ENCODE measurements at places on chromosomes 7 and 10.

- no peak for DNase-seq
Measured at GRCh38 chr10:43278216-43278615, 11.4 kb upstream of the RASGEF1A start.

- DNase-seq: no peak
Measured at GRCh38 chr10:131923038-131923756, 22.4 kb downstream of the PPP2R2D start.

GRCh38 chr7:93150200-93150835 lies 2.1 kb upstream of the SAMD9L start:
- DNase-seq: no peak

DNA sequence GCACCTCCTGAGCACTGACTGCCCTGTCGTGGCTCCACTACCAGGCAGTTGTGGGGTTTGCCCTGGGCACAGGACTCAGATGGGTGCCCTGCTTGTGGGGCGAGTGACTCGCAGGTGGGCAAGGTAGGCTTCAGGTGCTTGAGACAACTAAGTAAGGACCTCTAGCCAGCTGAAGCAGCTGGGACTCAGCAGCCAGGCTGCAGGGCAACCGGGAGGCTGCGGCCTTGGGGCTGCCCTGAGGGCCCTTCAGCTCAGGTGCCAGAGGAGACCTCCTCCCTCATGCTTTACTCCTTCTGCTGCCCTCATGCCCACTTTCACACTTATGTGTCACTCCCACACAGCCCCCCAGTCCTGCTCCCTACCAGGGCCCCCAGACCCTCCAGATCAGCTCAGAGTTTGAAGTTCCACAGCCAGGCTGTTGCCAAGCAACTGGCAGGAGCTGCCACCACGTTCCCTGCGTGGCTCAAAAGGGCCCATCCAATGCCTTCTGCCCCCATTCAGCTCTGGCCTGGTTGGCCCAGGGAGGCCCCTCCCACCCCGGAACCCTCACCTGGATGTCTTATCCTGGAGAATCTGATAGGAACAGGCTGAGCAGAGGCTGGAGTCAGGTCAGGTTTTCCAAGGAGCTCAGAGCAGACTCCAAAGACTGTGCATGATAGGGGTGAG lies 10.0 kb downstream of the TLX1 start:
- no peak for DNase-seq

- no peak for DNase-seq
Measured at GRCh38 chr10:124748953-124749645, 4.9 kb upstream of the FAM53B start.

DNA sequence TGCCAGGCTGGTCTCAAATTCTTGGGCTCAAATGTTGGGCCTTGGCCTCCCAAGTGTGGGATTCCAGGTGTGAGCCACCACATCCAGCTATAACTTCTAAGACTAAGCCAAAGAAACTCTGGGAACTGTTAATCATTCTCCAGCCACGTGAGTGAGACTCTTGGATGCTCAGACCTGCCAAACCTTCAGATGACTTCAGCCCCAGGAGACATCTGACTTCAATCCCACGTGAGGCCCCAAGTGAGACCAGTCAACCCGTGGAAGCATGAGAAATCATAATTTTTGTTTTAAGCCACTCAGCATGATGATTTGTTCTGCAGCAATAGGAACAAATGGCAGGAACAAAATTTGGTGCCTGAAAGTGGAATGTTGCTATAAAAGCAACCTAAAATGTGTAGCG lies 4.3 kb upstream of the PCBD1 start:
- DNase-seq: no peak

- no peak for DNase-seq
Measured at GRCh38 chr10:70736525-70736924, 48.7 kb downstream of the TBATA start.

- no peak for DNase-seq
Measured at GRCh38 chr10:6722616-6723004, 142.5 kb upstream of the PRKCQ start.
